ENCODE measurements at places on chromosomes 7 and 10.

DNA sequence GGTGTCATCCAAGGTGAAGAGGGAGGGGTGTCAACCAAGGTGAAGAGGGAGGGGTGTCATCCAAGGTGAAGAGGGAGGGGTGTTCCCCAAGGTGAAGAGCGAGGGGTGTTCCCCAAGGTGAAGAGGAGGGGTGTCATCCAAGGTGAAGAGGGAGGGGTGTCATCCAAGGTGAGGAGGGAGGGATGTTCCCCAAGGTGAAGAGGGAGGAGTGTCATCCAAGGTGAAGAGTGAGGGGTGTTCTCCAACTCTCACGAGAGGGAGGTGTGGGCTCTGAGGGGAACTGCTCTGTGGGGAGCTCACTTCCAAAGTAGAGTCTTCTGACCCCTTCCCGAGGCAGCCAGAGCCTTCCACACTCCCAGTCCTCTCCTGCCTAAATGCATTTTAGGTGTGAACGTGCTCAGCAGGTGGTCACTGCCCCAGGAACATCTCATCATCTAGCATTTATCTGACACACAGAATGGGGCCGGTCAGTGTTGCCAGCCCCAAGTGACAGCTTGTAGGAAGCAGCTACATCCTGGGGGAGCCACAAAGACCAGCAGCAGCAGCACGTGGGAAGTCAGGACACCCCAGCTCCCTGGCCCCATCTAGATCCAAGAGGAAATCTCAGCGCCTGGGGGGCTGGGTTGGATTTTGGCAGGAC is 323.8 kb downstream of the GLRX3 start:
- no peak for DNase-seq

GRCh38 chr10:7593905-7594304 is 72.9 kb downstream of the ITIH5 start:
- no peak for DNase-seq

DNA sequence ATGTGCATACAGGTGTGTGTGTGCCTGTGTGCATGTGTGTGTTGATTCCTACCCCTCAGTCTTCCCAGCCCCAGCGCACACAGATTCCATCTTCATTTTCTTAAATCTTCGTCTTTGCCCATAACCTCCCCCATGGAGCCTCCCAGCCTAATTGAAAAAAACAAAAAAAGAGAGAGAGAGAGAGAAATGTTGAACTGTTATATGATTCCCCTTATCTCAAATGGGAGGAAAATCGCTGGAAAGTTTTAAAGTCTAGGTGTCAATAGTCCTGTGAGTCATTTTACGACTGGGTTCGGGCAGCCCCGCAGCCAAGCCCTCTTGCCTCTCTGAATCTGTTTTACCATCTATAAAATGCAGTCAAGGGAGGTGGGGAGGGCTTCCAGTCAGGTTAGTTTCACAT is 60.9 kb downstream of the SPOCK2 start:
- no peak for DNase-seq

DNA sequence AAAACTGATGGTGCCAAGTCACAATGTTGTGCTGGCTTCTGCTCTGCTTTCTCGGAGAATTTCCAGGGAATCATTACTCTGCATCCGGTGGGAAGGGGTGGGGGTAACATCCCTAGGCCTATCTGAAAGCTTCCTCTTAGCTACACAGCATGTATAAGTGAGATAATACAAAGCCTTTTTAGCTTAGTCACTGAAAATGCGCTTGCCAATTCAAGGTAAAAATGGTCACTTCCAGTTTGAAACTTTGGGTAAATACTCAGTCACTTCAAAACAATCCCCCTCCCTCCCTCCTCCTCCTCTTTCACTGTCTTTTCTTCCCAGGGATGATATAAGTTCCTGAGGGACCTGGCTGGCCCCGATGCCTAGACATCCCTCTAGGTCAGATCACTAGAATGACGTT is 57.3 kb upstream of the APBB1IP start:
- DNase-seq: no peak

- DNase-seq: no peak
Observed at GRCh38 chr7:73519867-73520672, 2.0 kb downstream of the BAZ1B start.

GRCh38 chr7:44884621-44885393 is 523 bp downstream of the PURB start:
- DNase-seq: peak; percentile 51
